ENCODE measurements at places on chromosomes 7 and 10.

- no peak for DNase-seq
Measured at GRCh38 chr10:16799621-16800020, 17.6 kb downstream of the RSU1 start.

GRCh38 chr7:146876411-146876810 lies 759.8 kb downstream of the CNTNAP2 start:
- DNase-seq: no peak

DNA sequence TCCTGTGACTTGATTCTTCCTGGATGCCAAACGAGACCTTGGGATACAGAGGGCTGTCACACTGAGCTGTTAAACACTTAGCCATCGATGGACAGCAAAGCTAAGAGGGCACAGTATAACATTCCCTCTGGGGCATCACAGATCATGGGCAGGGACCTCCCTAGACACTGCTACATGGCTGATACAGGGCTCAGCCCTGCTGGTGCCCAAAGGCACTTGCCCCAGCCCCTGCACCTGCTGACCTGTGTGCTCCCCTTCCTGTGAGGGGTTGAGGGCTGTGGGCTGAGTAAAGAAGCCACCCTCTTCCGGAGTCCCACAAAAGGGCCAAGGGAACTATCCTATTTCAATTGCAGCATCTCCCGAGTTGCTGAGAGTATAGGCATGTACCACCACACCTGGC lies 337.9 kb downstream of the EXOC4 start:
- no peak for DNase-seq

DNA sequence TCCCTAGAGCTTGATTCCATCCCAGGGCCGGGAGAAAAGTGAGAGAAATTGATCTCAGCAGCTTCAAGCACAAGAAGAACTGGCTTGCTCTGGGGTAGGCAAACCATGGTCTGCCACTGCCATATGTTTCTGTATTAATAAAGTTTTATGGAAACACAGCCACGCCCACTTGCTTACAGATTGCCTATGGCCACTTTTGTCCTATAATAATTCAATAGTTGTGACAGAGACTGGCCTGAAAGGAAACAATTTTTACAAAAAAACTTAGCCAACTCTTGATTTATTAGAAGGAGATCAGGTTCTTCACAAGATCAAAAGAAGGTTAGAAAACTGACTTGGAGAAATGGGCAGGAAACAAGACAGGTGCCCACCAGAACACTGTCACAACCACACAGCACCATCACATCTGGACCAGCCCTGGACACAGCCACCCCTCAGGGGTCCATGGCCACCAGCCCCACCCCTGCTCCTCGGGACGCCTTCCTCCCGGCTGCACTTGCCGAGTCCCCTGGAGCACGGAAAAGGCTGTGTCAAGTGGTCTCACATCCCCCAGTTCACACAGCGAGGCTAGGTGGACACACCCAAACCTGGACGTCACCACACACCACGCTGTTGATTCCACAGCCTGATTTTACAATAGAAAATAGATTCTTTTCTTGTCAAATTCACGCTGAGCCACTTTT lies 85.4 kb downstream of the PTPRN2 start:
- no peak for DNase-seq

GRCh38 chr7:20270371-20270770 lies 53.2 kb upstream of the MACC1 start:
- no peak for DNase-seq

GRCh38 chr7:31028417-31028992 lies 23.6 kb upstream of the ADCYAP1R1 start:
- DNase-seq: no peak

- DNase-seq: no peak
Measured at GRCh38 chr10:96450529-96451207, 63.1 kb downstream of the TLL2 start.

DNA sequence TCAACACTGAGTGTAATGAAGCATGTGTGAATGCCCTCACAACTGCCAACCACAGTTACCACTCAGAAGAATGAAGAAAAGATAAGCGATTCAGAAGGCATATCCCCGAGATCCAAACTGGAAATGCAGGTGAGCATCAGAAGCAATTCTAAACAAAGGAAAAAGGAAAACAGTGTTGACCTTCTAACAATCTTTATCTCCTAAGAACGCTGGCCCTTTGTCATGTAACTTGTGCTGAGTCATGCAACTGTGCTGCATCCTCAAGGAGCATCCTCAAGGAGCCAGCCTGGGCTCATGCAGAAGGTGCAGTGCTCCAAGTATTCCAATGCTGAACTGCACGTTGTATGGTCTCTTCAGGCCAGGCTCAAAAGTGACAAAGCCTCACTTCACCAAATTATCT lies 30.6 kb downstream of the SEC61G start:
- DNase-seq: no peak

DNA sequence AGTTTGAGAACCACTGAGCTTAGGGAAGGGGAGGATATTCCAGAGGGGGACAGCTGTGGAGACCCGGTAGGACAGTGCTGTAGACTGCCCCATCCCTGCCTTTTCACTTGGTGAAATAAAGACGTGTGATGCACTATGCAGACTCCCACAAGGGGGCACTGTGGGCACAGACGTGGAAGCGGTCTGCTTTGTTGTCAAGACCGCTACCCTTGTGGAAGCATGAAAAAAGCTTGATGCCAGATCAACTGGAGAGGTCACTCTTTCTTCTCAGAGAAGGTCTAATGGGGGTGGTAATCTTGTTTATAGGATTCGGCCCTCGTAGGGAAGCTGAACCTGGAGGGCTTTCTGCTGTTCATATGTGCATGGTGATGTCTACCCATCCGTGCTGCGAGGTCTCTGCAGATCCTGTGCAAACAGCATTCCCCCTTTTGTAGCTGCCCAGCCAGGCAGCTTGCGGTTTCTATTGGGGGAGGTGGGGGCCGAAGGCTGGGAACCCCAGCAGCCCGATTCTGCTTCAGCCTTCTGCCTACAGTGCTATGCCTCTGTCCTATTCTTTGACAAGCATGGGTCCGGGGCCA lies 13.7 kb downstream of the RPS24 start:
- DNase-seq: peak; percentile 61

- DNase-seq: no peak
Measured at GRCh38 chr7:29853789-29854188, 47.5 kb downstream of the WIPF3 start.
